ENCODE measurements at places on chromosomes 11 and 22. TPM values are rescaled to one million over a fixed set of nuclear protein-coding genes. Genes with fewer than 3 reads are reported as not detected.

Gene CST6
- total RNA-seq = 17.7 TPM

GRCh38 chr11:9664276-9665171 is 647 bp downstream of the SWAP70 start:
- peak; percentile 58 for DNase-seq

- no peak for DNase-seq
Observed at GRCh38 chr11:79259800-79260199, 181.0 kb downstream of the TENM4 start.

Gene BARX2
- 0.74 TPM for total RNA-seq

DNA sequence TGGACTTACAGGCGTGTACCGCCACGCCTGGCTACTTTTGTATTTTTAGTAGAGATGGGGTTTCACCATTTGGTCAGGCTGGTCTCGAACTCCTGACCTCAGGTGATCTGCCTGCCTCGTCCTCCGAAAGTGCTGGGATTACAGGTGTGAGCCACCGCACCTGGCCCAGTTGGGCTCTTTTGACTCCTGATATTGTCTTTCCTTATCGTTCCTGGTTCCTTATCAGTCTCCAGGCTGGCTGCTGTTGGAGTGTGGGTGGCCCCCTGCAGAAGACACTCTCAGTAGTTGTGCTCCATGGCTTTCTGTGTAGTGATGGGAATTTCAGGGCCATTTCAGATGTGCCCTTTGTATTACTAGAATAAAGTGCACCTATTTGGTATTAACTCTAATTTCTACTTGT is 55.3 kb downstream of the C22orf31 start:
- no peak for DNase-seq

DNA sequence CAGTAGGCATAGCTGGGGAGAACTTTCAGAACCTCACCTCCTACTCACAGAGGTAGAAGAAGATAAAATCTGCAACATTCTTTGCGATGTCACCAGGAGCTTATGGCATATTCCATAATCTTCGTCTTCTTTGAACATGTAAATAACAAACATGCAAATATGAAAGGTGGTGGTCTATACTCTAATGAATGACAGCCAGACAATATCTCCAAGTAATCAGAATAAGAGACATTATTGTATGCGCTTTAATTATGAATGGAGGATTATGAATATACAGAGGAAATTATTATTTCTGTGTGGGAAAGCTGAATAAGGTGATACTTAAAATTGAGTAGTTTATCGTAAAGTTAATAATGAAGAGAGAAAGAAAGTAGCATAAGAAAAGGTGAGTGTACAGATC is at the start of gene OR52B4:
Gene OR52B4, minus strand, starts transcription at position 101 of the 400 bp plus-strand sequence. Its CDS starts 91 bp downstream, at position 10.
- no peak for DNase-seq

DNA sequence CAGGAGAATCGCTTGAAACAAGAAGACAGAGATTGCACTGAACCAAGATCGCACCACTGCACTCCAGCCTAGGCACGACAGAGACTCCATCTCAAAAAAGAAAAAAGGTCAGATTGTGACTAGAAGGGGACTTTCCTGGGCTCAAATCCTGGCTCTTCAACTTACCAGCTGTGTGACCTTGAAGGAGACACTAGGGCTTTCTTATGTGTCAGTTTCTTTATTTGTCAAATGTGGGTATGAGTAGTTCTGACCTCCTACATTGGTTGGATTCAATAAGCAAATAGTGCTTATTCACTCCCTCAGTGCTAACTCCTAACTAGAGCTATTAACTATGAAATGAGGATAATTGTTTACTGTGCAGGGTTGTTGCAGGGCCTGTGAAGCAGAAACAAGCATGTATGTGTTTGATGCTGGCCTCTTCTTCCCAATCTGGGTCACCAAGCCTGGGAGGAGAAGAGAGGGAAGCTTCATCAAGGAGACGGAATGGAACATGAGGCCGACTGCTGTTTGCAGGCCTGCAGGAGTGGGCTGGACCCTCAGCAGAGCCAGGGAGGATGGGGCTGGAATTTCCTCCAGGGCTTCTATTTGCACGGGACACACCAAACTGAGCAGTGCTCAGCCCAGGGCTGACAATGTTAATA is 22.5 kb downstream of the RHOD start:
- no peak for DNase-seq

Gene KRTAP5-1
- total RNA-seq = not detected

GRCh38 chr11:61830237-61831105 is 2.4 kb downstream of the FADS2 start:
- peak; percentile 57 for DNase-seq

DNA sequence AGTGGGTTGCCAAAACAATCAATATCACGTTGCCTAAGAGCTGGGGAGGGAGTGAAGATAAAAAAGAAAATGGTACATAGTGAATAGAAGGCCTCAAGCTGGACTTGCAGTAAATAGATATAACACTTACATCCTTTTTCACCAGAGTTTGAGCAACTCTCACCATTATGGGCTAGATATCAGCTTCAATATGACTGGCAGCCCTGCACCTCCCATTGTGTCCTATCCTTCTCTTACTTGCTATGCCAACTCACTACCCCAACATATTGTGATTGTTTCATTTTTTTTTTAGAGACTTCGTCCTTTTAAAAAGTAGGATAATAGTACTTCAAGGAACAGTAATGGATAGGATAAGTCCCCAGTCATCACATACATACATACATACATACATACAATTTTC is 7.4 kb downstream of the HBG1 start:
- DNase-seq = no peak

Gene TMEM123
- 245 TPM for total RNA-seq

- no peak for DNase-seq
Observed at GRCh38 chr22:38618682-38619081, 37.5 kb downstream of the FAM227A start.

Gene THY1
- total RNA-seq = 9.8 TPM

DNA sequence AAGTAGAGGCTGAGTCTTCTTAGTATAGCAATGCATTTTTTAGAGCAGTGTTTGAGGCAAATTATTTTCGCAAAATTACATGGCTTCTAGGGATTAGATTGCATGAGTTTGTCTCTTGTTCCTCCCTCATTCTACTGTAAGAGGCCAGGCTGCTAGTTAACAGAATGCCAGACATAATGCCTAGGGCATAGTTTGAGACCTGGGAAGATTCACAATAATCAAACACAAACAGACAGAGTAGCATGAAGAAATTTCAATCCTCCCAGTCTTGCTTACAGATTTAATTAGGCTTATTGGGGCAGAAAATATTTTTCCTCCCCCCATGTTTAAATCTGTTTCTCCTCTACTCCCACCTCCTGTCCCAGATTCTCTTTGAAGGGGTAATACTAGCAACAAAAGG is 48.3 kb downstream of the ARHGEF12 start:
- no peak for DNase-seq

Measured in lung (tissue), 17 donors.